ENCODE measurements at places on chromosomes 5 and 9.

- no peak for DNase-seq
Measured at GRCh38 chr5:65718576-65719310, 3.2 kb downstream of the SGTB start.

- no peak for DNase-seq
Measured at GRCh38 chr9:91421128-91421765, 2.4 kb downstream of the NFIL3 start.

GRCh38 chr9:78132701-78133058, 101.1 kb upstream of the GNAQ start:
- DNase-seq: no peak

DNA sequence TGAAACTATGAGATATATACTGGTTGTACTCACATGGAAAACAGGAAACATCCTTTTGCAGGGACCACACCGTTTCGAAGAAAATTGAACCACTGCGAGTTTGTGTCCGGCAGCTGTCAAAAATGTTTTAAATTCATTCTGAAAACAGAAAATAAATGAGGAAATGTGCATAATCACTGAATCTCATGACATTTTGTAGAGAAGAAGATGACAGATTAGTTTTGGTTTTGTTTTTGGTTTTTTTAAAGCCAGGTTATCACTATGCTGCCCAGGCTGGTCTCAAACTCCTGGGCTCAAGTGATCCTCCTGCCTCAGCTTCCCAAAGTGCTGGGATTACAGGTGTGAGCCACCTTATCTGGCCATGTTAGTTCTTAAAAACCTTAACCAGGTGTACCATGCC, 3.5 kb downstream of the TXNDC8 start:
- DNase-seq: no peak

GRCh38 chr5:129094924-129095899, 663 bp downstream of the ISOC1 start:
- peak; percentile 63 for DNase-seq

DNA sequence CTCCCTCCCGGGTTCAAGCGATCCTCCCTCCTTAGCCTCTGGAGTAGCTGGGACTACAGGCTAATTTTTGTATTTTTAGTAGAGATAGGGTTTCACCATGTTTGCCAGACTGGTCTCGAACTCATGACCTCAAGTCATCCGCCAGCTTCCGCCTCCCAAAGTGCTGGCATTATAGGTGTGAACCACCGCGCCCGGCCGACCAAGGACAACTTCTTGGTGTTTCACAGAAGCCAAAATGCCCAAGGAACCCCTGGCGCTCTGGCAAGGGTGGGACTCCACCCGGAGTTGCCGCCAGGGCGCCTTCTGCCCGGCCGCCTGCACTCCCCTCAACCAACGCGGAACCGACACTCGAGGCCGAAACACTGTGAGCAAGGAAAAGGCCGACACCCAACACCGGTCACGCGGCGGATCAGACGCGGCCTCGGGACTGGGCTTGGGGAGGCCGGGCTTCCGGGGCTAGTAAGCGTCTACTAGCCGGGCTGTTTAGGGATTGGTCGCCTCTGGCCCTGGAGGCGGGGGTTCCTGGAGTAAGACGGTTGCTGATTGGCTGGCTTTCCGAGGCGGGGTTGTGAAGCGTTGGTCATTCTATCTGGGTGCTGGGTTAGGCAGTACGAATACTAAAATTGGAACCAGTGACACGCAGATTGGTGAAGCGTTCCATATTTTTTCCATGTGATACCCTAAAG, 7.7 kb upstream of the CFAP157 start:
- peak; percentile 60 for DNase-seq

- no peak for DNase-seq
Measured at GRCh38 chr5:170362102-170362501, 27.1 kb downstream of the KCNMB1 start.

GRCh38 chr9:114604989-114605388, 6.1 kb upstream of the TMEM268 start:
- DNase-seq: no peak

DNA sequence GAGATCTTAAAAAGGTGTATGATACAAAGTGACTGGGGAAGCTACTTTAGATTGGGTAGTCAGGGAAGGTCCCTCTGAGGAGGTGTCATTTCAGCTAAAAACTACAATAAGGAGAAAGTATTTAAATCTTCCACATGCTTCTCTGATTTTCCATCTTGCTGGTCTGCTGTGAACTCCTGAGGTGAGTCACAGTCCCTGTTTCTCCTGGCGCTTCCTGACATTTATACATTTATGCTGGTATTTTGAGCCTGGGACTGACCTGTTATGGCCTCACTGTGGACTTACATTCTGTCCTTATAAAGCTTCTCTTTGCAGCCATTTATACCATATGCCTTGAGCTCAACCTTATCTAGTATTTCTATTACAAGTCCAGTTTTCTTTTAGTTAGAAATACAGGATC, 95.1 kb downstream of the MED27 start:
- DNase-seq: no peak

- no peak for DNase-seq
Measured at GRCh38 chr5:44252545-44252944, 136.7 kb downstream of the FGF10 start.

DNA sequence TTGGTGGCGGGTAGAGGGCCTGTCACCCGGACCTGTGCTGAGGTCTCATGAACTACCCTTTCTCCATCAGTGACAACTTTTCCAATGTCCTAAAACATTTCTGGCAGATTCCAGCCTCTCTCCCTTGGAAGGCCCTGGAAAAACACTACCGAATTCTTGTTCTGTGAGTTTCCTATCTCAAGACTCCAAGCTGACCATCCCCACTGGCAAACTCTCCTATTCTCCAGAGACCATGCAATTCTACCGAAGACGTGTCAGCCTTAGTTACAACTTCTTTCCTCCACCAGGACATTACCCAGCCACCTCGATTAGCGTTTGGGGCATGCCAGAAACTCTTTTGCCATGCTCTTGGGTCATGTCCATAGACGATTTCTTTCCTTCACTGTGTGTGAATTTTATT, 26.8 kb upstream of the GABRP start:
- DNase-seq: no peak

- DNase-seq: no peak
Measured at GRCh38 chr5:170104710-170105109, 987 bp upstream of the FOXI1 start.

DNA sequence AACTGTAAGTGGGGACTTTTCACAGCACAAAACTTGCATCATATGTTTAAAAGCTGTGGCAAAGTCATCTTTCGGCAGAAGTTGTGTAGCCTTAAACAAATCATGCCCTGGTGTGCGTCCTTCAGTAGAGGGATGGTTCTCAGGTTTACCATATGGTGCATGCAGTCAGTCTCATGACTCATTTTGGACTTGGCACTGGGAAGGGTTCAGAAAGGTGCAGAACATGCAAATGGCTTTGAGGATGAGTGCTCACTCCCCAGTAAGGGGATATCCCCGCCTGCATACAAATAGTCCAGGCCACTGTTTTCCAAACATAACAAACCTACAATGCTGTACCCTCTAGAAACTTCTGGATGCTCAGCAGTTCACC, 260.3 kb downstream of the NDUFS4 start:
- no peak for DNase-seq

GRCh38 chr5:154274828-154275185, 84.3 kb downstream of the GALNT10 start:
- DNase-seq: no peak

DNA sequence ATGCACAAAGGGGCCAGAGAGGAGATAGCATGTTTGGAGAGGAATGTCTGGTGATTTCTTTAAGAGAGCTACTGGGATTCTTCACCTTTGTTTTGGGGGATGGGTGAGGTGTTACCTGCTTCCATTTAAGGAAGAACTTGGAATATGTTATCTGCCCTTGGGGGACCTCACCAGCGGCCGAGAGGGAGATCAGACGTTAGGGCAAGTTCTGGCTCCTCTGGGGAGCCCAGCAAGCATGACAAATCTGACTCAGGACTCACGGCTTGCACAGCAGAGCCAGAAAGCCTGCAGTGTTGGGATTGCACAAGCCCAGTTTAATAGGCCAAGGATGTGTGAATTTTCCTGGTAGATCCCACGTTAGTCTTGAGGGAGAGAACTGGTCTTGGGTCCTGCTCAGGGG, 40.3 kb downstream of the SLC28A3 start:
- no peak for DNase-seq

- DNase-seq: no peak
Measured at GRCh38 chr9:96006961-96007360, 131.5 kb downstream of the ERCC6L2 start.

DNA sequence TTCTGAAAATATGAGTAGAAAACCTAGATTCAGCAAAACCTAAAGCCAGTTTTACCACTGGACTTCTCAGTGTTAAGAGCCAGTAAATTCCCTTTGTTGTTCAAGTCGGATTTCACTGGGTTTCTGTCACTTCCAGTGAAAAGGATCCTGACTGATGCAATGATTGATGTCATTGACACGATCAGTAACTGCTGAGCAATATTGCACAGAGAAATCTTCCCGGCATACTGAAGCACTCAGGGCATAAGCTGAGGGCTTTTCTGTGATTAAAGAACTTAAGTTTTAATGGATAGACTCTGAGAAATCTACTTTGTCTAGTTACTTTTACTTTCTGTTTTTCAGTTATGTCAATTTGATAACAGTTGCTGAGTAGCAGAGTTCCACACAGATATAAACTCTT, 61.9 kb downstream of the DENND1A start:
- DNase-seq: no peak

- DNase-seq: no peak
Measured at GRCh38 chr5:65563777-65564176, 681 bp downstream of the PPWD1 start.

DNA sequence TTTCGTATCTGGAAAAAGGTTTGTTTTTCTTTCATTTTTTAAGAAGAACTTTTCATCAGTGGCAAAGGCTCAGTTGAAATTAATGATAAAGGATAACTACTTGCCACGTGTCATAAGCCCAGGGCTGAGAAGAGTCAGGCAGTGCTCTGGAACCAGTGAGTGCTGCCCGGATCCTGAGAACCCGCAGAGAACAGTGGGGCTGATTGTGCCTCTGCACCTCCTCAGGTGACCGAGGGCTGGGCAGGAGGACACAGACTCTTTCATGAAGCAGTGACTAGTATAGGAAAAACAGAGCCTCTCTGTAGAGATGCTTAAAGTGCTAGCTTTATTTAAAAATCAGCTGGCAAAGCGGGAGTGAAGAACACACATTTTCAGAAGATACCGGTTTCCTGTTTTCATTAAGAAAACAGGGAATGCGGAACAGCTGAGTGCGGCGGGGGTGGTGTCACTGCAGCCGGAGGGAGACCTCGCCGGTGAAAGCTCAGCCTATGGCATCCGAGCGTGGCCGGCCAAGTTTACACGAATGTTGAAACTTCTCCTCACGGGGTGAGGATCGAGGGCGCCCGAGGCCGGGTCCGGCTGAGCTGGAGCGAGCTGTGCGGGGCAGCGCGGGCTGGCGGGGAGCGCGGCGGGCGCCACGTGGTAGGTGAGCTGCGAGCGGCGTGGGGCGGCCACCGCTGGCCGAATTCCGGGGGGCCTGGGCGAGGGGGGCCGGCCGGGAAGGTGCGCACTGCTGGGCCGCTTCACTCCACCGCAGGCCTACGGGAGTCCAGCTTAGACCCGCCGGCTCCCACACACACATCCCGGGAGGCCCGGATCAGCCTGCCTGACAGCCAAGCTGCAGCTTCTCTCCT, 134.7 kb upstream of the DMRT1 start:
- DNase-seq: no peak

GRCh38 chr9:96062854-96063253, 187.4 kb downstream of the ERCC6L2 start:
- DNase-seq: no peak

GRCh38 chr9:117125531-117125930, 289.3 kb downstream of the ASTN2 start:
- no peak for DNase-seq

DNA sequence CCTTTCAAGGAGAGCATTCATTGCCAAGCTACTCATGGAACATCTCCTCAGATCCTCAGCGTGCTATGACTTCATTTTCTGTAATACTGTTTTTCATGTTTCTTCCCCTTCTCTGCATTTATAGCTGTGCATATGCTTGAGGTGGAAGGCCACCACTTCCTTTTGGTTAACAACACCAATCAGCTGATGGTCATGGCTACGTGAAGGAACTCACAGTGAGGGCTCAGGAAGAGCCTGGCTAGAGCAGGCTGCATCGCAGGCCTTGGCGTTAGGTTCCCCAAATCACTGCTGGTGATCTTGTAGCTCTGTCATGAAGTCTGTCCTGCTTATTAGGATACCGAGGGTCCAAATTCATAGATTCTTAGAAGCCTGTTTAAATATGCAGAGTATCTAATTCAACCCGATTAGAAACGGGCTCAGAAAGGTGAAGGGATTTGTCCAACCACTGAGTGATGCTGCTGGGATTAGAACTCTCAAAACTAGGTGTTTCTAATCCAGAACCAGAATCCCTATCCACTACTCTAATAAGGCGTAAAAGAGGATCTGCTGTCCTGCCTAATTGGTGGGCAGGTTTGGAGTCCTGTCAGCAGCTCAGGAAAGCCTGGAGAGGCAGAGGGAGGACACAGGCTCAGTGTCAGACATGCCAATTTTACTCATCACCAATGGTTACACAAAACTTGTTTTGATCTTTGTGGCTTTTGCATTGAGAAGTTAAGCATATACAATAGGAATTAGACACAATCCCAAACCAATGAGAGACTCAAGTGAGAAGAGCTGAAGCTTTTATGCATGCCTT, 7.5 kb downstream of the SYK start:
- DNase-seq: no peak

DNA sequence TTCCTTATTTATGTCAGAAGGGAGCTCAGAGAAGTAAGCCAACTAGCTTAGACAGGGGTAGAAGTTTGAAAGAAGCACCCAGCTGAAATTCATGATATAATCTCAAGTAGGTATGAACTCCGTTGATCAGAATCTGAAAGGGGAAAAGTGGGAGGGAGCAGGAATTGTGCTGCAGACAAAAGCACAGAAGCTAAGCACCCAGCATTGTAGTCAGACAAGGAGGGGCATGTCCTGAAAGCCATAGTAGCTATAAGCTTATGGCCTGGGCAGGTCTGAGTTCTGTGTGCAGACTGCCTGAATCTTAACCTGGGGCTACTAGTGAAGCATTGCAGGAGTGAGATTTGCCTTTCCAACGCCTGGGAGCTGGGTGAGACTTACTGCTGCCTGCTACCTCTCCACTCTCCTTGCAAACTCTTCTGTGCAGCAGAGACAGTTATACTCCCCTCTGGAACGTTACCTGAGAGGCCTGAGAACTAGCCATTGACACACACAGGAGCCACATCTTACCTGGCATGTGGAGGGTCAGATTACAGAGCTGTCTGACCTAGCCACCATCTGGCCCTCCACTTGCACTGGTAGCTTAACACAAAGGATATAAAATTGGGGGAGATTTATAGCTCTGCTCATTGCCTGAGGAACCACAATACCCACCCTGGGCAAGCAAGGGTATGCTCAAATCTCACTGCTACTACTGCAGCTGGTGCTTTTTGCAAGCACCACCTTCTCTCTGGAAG, 9.8 kb upstream of the CYLC2 start:
- no peak for DNase-seq

- DNase-seq: no peak
Measured at GRCh38 chr9:89358985-89359384, 40.7 kb downstream of the SECISBP2 start.

GRCh38 chr9:111161015-111161415, 122.7 kb upstream of the LPAR1 start:
- DNase-seq: no peak

GRCh38 chr5:77798456-77798855, 22.3 kb upstream of the TBCA start:
- DNase-seq: no peak
